ENCODE measurements at places on chromosomes 1 and 21.

DNA sequence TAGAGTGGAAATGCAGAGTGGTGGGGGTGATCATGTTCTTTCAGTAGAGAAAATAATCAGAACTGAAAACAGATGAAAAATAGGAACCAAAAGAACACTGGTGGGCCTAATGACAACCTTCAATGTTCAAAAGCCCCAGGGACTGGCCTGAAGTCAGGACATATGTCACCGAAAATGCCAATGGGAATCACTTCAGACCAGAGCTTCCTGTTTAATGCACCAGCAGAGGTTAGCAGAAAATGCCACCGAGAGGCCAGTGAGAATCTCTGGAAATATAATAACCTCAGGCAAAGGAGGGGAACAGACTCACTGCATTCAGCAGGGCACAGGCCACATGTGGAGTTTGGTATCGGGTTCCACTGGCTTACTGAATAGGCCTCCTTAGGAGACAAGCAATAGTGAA, 15.9 kb upstream of the CD58 start:
- no peak for DNase-seq

- DNase-seq: no peak
Measured at GRCh38 chr1:195186544-195186943, 1421.7 kb downstream of the KCNT2 start.

- no peak for DNase-seq
Measured at GRCh38 chr1:214400131-214400530, 119.2 kb downstream of the SMYD2 start.

- no peak for DNase-seq
Measured at GRCh38 chr1:32939655-32940371, 24.8 kb downstream of the RNF19B start.

Measured in stimulated activated CD4-positive, alpha-beta T cell treated with anti-CD3 and anti-CD28 coated beads, Interleukin-1b, Interleukin-23, amount 100 ng/mL, for 1 hour (primary cell).